ENCODE measurements at places on chromosomes 16 and 17.
A peak's percentile ranks its signal among the peaks of the same experiment; 100 is the strongest.

GRCh38 chr17:41919165-41919817 lies 540 bp upstream of the ACLY start:
- DNase-seq, result no peak

DNA sequence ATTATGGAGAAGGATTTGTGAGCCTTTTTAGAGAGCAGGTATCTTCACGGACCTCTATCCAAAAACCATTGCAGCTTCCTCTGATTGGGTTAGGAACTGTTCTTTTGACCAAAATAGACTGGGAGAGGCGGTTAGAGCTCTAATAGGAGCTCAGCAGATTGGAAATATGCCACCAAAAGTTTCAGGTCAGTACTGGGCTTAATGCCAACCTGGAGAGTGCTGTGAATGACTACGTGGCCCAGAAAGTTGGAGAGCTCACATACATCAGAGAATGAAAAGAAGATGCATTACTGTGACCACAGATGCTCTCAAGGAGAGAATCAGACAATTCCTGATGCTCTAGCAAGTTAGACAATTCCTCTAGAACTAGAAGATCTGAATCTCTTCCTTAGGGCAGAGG lies 86.5 kb downstream of the ABCA8 start:
- no peak for DNase-seq

GRCh38 chr17:1915889-1916288 lies 86.1 kb downstream of the RPA1 start:
- no peak for DNase-seq

GRCh38 chr16:75248142-75248535 lies 3.3 kb downstream of the BCAR1 start:
- no peak for DNase-seq

GRCh38 chr17:29005936-29006511 lies at the start of gene SEZ6:
Gene SEZ6 (minus strand): TSS chr17:29006033. CDS start chr17:29005869, 164 bp downstream.
- peak; percentile 40 for DNase-seq
